Occipital lobe (tissue), 3 donors: ENCODE measurements at places on chromosomes 6 and 20.

DNA sequence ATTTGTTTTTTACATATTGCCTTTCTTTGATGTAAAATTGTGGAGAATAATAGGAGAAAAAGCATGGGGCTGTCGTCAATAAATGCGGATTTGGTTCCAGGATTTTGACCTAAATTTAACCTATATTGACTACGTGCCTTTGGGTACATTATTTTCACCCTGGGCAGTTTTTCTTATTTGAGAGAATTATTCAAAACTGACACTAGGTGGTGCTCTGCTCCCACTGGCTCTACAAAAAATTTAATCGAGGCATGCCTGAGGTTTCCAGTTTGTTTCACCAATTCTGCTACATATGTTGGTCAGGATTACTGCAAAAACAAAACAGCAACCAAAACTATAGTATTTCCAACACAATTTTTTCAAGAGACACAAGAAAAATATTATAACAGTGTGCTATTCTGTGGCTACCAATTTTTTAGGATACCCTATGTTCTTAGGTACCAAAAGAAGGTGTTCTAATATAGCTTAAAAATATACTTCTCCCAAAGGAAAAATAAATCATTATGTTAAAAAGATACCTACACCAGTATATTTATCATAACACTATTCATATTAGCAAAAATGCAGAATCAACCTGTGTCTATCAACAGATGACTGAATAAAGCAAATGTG is 48.6 kb upstream of the FABP7 start:
- no peak for DNase-seq

GRCh38 chr20:46070215-46070900 is 19.4 kb downstream of the NCOA5 start:
- no peak for DNase-seq

GRCh38 chr6:126156973-126157372 is 170.6 kb downstream of the TRMT11 start:
- DNase-seq, result no peak

DNA sequence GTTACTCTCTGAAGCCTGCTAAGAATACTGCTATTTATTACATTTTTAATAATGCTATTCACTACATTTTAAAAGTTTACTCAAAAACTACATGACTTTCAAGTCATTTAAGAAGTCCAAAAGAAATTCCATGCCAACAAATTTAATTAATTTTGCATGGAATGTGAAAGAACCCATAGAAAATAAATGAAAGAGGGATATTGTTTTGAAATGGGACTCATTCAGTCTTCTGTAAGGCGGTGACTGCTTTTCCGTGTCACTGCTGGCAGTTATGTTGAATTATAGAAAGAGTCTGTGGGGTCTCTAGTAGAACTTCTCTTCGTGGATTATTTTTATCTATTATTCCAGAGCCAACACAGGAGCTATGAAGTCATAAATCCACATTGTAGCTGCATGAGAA is 211.2 kb downstream of the LAMA2 start:
- no peak for DNase-seq

DNA sequence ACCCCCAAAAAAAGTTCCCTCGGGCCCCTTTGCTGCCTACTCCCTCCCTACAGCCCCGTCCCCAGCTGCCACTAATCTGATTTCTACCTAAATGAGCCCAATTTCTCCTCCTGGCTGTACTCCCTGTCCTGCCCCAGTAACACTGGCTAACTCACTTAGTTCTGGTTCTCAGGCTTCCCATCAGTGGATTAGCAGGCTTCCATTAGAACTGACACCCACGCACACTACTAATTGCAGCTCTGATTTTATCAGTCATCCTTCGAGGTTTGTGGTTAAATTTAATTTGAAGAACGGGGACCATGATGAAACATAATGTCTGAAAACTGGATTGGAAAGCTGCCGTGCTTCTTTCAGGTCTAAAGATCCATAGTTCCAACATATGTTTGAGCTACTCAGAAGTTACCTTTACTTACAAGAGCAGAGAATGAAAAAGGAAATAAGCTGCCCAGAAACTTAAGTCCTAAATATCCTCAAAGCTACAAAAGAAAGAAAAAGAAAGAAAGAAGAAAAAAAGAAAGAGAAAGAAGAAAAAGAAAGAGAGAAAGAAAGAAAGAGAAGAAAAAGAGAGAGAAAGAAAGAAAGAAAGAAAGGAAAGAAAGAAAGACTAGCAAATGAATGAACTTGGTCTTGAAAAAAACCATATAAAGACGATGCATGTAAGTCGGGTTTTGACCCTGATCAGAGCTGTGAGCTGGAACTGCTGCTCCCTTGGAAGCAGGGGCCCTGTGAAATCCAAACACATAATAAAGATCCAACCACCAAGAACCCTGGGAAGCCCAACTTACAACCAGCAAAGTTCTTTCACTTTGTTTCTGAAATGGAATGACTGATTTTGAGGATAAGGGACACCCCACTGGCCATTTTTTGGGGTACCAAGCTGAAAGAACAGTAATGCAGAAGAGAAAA is 51.7 kb downstream of the CNKSR3 start:
- DNase-seq, result no peak

- no peak for DNase-seq
Measured at GRCh38 chr6:25342802-25343201, 63.6 kb downstream of the CARMIL1 start.

DNA sequence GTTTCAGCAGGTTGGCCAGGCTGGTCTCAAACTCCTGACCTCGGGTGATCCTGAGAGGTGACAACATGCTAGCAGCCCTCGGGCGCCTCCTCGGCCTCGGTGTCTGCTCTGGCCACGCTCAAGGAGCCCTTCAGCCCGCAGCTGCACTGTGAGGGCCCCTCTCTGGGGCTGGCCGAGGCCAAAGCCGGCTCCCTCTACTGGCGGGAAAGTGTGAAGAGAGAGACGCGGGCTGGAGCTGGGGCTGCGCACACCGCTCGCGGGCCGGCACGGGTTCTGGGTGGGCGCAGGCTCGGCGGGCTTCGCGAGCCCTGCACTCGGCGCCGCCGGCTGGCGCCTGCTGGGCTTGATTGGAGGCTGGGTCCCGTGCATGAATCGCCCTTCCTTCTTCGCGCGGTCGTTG is 80.8 kb upstream of the RBM24 start:
- no peak for DNase-seq

- DNase-seq, result no peak
Measured at GRCh38 chr6:112475083-112475482, 128.0 kb downstream of the RFPL4B start.

DNA sequence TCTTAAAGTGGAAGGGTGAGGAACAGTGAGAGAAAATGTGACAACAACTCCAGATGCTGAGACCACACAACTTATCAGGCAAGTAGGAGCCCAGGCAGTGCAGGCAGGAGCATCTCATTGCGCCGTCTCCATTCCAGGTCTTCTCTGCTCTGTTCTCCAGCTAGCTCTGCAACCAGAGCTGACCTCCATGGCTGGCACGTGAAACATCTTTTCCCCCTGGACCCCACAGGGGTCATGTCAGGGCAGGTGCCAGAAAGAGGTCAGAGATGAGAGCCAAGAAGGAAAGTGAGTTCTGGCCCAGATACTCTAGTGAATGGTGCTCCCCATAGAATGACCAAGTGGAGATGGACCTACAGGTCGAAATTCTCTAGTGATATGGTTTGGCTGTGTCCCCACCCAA is 281.4 kb downstream of the SMOC2 start:
- no peak for DNase-seq
